ENCODE measurements at places on chromosomes 1 and 21. TPM values are rescaled to one million over a fixed set of nuclear protein-coding genes. Genes with fewer than 3 reads are reported as not detected.

FAAH gene
- total RNA-seq, result 15.6 TPM

DLGAP3 gene
- total RNA-seq, result not detected

MPL gene
- total RNA-seq, result not detected

DMRTA2 gene
- not detected for total RNA-seq

FLAD1 gene
- 36.8 TPM for total RNA-seq

DNA sequence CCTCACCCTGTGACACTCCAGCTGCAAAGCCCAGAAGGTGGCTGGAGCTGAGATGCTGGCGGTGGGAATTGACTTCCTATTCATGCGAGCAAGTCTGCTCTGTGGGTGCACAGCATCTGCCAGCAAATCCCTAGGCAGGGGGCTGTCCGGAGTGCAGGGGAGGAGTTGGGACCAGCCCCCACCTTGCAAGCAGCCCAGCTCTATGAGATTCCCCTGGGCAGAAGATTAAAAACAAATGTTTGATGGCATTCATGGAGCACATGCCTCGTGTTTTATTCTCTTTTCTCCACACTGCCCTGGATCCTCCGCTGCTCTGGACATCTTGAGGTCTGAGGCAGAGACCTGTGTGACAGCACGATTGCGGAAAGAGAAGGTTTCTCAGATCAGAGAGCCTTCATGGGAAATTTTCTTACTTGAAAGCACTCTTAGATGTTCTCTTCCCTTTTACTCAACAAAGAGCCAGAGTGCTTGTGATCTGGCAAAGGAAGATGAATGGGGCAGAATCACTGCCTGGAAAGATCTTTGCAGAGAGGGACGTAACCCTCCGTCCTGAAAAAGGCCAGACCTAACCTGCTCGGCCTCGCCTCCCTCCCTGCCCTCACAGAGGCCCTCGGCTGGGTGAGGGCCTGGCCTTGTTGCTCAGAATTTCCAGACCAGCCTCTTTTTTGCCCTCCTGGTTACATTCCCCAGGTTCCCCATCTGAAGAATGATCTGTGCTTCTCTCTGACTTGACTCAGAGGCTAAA is 597.1 kb downstream of the KIF26B start:
- H3K27ac ChIP-seq, result no peak overlapping the region
- no peaks in the 10 kb centered on the region for H3K27me3 ChIP-seq
- H3K36me3 ChIP-seq, result peaks cover 9% of the 10 kb centered on the region
- no peaks in the 10 kb centered on the region for H3K4me1 ChIP-seq

DNA sequence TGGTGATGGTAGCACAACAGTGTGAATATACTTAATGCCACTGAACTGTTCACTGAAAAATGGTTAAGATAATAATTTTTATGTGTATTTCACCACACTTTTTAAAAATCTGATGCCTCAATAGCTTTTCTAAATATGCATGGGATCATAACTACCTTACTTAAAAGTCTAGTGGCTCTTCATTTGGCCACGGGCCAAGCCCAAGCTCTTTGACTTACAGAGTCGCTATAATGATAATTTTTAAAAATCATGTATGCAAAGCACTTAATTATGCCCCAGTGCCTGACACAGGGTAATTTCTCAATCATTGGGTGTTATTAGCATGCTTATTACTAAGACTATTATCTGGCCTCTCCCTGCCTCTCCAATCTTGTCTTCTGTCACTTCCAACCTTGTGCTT is 7.6 kb upstream of the CNN3 start:
- H3K27ac ChIP-seq, result no peak overlapping the region
- H3K4me1 ChIP-seq, result no peaks in the 10 kb centered on the region
- no peaks in the 10 kb centered on the region for H3K27me3 ChIP-seq
- H3K36me3 ChIP-seq, result no peaks in the 10 kb centered on the region

GRCh38 chr1:109181807-109182163 is 31.9 kb upstream of the SARS1 start:
- no peak for DNase-seq
- no peak overlapping the region for H3K27ac ChIP-seq
- H3K4me3 ChIP-seq, result no peak overlapping the region
- no peaks in the 10 kb centered on the region for H3K27me3 ChIP-seq

- H3K4me1 ChIP-seq, result no peaks in the 10 kb centered on the region
- H3K27me3 ChIP-seq, result no peaks in the 10 kb centered on the region
- peaks cover 48% of the 10 kb centered on the region for H3K36me3 ChIP-seq
- DNase-seq, result no peak
- peak overlapping the region; percentile 6 for H3K27ac ChIP-seq
Observed at GRCh38 chr1:37890378-37891014, 31.1 kb upstream of the MTF1 start.

- DNase-seq, result no peak
- H3K27ac ChIP-seq, result peak overlapping the region; percentile 23
- H3K4me3 ChIP-seq, result no peak overlapping the region
- H3K4me1 ChIP-seq, result no peaks in the 10 kb centered on the region
- H3K36me3 ChIP-seq, result no peaks in the 10 kb centered on the region
Observed at GRCh38 chr21:26790296-26790695, 54.9 kb downstream of the ADAMTS1 start.

- H3K4me1 ChIP-seq, result no peaks in the 10 kb centered on the region
- H3K27me3 ChIP-seq, result no peaks in the 10 kb centered on the region
- DNase-seq, result no peak
- H3K27ac ChIP-seq, result no peak overlapping the region
Observed at GRCh38 chr1:2345297-2346075, 45.9 kb downstream of the MORN1 start.

- H3K4me1 ChIP-seq, result peaks cover 76% of the 10 kb centered on the region
- no peak overlapping the region for H3K4me3 ChIP-seq
- H3K27ac ChIP-seq, result peak overlapping the region; percentile 82
- H3K36me3 ChIP-seq, result no peaks in the 10 kb centered on the region
- no peaks in the 10 kb centered on the region for H3K27me3 ChIP-seq
Observed at GRCh38 chr1:38026592-38027200, 14.2 kb downstream of the UTP11 start.

- H3K36me3 ChIP-seq, result no peaks in the 10 kb centered on the region
- H3K27ac ChIP-seq, result peak within 1 kb of the TSS; percentile 65
- H3K4me3 ChIP-seq, result peak within 1 kb of the TSS; percentile 87
- peak; percentile 50 for DNase-seq
- H3K27me3 ChIP-seq, result peaks cover 5% of the 10 kb centered on the region
- peaks cover 14% of the 10 kb centered on the region for H3K4me1 ChIP-seq
Observed at GRCh38 chr1:156082309-156083091, at the start of gene MEX3A. MEX3A (minus strand) TSS chr1:156082465; CDS start chr1:156081998, 467 bp downstream.

DNA sequence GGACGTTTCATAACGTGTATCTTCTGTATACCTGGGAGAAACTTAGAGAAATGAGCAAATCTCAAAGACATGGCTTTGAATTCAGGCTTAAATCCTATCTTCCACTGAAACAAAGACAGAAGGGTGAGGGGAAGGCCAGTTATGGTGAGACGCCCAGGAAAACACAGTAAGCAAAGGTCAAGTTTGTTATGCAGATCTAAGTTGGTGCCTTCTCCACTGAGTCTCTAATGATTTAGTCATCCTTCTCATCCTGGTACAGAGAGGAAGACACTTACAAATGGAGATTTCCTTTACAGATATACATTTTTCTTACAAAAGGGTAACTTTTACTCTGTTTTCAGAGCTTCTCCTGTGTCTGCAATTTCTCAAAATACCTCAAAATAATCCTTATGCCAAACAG is 64.4 kb downstream of the MAP3K7CL start:
- H3K27ac ChIP-seq, result no peak overlapping the region
- H3K27me3 ChIP-seq, result peaks cover 7% of the 10 kb centered on the region
- no peaks in the 10 kb centered on the region for H3K4me1 ChIP-seq

- H3K27me3 ChIP-seq, result peaks cover 15% of the 10 kb centered on the region
- no peaks in the 10 kb centered on the region for H3K36me3 ChIP-seq
- no peak overlapping the region for H3K4me3 ChIP-seq
- no peaks in the 10 kb centered on the region for H3K4me1 ChIP-seq
Observed at GRCh38 chr21:45894450-45894825, 87.1 kb upstream of the COL6A1 start.

DNA sequence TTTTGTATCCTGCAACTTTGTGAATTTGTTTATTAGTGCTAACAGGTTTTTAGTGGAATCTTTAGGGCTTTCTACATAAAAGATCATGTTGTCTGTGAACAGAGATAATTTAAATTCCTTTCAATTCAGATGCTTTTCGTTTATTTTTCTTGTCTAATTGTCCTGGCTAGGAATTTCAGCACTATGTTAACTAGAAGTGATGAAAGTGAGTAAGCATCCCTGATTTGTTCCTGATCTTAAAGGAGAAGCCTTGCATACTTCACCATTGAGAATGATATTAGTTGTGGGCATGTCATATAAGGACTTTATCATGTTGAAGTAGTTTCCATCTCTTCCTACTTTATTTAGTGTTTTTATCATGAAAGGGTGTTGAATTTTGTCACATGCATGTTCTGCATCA is 23.6 kb upstream of the TRIM67 start:
- no peak overlapping the region for H3K4me3 ChIP-seq
- no peaks in the 10 kb centered on the region for H3K36me3 ChIP-seq
- H3K27me3 ChIP-seq, result no peaks in the 10 kb centered on the region
- no peak overlapping the region for H3K27ac ChIP-seq

GRCh38 chr1:54186056-54186455 is 13.8 kb downstream of the CYB5RL start:
- H3K27ac ChIP-seq, result no peak overlapping the region
- no peaks in the 10 kb centered on the region for H3K27me3 ChIP-seq
- no peaks in the 10 kb centered on the region for H3K4me1 ChIP-seq
- peaks cover 17% of the 10 kb centered on the region for H3K36me3 ChIP-seq
- H3K4me3 ChIP-seq, result no peak overlapping the region
- DNase-seq, result no peak

- H3K4me1 ChIP-seq, result no peaks in the 10 kb centered on the region
- H3K4me3 ChIP-seq, result no peak overlapping the region
- no peaks in the 10 kb centered on the region for H3K27me3 ChIP-seq
- H3K36me3 ChIP-seq, result no peaks in the 10 kb centered on the region
- no peak for DNase-seq
- no peak overlapping the region for H3K27ac ChIP-seq
Observed at GRCh38 chr21:33278721-33279120, 12.6 kb downstream of the IL10RB start.

Measured in gastrocnemius medialis (tissue), 4 donors.